ENCODE measurements at places on chromosomes 4 and X.

- peak; percentile 23 for DNase-seq
Measured at GRCh38 chr4:88158489-88159228, at the start of gene ABCG2. TSS of gene ABCG2 (minus strand) at chr4:88158639. CDS start at chr4:88139995, 18,644 bp downstream.

GRCh38 chrX:7086384-7086783, 61.1 kb upstream of the STS start:
- DNase-seq: no peak

DNA sequence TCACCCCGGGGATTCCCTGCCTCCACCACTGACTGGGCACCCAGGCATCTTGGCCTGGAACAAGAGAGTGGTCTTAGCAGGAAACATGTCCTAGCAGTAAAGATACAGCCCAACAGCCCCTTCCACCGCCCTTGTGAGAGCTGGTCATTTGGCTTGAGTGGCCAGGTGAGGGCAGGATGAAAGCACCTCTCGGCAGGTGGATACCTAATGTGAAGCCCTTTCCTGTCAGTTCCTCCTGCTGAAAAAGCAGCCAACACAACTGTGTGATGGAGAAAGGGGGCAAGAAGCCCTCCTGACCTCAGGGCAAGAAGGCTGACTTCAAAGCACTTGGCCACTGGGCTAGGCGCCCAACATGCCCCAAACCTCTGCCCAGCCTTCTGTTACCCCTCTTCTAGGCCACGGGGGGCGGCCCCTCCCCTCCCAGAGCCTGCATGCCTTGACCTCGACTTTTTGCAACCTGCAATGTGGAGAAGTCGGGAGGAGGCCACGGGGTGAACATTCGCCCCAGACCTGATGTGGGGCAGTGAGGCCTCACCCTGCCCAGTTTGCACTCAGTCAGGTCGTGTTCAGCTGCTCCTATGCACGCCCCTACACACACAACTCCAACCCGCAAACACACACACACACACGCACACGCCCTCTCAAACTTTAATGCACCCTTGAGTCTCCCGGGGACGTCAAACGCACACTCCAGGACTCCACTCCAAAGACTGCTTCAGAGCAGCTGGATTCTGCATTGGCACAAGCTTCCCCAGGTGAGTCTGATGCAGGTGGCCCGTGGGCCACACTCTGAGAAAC, 1.1 kb downstream of the LGI2 start:
- DNase-seq: no peak

GRCh38 chrX:16445166-16445752, 204.7 kb upstream of the S100G start:
- DNase-seq: no peak

GRCh38 chr4:137206781-137207180, 325.5 kb downstream of the PCDH18 start:
- no peak for DNase-seq

DNA sequence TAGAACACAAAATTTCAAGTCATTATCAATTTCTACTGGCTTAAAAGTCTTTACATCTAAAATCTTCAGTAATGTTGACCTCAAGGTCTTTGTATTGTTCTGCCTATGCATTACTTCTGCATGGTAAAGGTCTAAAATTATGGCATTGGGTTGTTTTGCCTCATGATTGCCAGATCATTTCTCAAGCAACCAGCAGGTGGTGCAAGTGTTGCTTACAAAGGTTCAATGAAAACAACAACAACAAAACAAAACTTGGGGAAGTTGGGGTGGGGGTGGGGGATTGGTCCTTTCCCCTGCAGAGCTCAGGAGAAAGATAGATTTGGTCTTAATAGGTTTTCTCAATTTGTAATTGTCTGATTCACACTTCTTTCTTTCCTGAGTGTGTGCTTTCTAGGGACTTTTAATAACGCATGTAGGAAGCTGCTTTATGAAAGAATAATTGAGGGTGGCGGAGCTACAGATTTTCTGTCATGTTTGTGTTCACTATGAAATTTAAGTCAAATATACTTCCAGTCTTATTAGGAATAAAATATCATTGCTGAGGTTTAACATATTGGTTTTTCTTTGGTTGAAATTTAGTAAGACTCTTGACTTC, 145.1 kb downstream of the COL4A5 start:
- no peak for DNase-seq

- no peak for DNase-seq
Measured at GRCh38 chr4:39020130-39020529, 12.1 kb downstream of the TMEM156 start.

DNA sequence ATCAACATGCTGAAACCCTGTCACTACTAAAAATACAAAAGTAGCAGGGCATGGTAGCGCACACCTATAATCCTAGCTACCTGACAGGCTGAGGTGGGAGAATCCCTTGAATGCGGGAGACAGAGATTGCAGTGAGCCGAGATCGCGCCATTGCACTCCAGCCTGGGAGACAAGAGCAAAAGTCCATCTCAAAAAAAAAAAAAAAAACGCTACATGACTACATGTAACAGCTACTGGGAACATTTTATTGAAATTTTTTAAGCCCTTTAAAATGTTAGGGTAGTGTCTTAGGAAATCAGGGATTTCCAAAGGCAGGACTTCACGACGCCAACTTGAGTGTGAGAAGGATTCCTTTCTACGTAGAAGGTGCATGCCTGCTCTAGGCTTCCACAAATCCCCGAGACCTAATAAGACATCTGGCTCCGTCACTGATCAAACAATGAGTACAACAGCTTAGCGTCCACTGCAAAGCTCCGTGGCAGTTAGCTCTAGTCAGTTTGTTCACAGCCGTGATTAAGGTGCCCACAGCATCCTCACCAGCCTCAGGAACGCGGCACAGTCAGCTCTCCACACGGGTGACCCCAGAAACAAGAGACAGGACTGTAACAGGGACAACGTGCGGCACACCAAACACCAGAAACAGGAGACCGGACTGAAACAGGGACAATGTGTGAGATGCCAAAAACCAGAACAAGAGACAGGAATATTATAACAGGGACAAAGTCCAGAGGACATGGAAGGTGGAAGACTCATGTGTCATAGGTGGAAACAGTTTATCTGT, 33.7 kb downstream of the DHRSX start:
- no peak for DNase-seq

- DNase-seq: no peak
Measured at GRCh38 chr4:43048570-43048969, 156.1 kb downstream of the GRXCR1 start.

- peak; percentile 1 for DNase-seq
Measured at GRCh38 chrX:37060999-37061398, 52.8 kb downstream of the FAM47C start.

DNA sequence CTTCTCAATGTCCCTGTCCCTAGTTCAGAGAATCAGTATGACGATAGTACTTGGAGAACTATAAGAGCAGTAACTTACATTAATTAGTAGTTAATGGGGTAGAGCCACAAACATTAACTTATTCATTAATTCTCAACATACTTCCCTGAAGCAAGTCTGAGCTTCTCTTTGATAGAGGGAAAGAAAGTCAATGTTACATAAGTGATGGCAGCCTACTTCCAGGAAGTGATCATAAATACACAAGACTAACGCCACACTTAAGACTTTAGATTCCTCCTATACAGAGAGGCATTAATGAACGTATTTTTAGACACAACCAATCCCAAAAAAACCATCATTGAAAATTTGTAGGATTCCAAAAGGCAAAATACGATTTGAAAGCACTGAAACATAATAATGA, 33.8 kb downstream of the TSPAN5 start:
- DNase-seq: no peak

GRCh38 chrX:48278958-48279357, 23.8 kb downstream of the SSX1 start:
- DNase-seq: no peak

DNA sequence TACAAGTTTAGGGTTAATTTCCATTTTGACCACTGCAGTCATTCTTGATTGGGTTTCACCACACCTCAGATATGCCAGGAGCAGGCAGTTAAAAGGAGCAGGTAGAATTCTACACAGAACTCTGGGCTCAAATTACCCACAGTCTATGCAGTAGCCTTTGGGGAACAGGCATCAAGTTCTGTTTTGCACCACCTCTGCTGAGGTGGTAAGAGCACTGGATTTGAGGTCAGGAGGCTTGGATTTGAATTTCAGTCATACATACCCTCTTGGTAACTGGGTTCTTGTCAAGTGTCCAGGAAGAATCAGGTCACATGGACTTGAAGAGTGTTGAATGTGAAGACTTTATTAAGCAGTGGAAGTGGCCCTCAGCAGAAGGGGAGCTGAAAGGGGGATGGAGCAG, 40.4 kb upstream of the PGK1 start:
- DNase-seq: no peak

GRCh38 chr4:41431276-41431675, 106.7 kb upstream of the LIMCH1 start:
- no peak for DNase-seq

- DNase-seq: peak; percentile 77
Measured at GRCh38 chr4:185839194-185839712, 27.3 kb upstream of the SORBS2 start.

- DNase-seq: no peak
Measured at GRCh38 chr4:1247864-1248244, 1.1 kb downstream of the CTBP1 start.

DNA sequence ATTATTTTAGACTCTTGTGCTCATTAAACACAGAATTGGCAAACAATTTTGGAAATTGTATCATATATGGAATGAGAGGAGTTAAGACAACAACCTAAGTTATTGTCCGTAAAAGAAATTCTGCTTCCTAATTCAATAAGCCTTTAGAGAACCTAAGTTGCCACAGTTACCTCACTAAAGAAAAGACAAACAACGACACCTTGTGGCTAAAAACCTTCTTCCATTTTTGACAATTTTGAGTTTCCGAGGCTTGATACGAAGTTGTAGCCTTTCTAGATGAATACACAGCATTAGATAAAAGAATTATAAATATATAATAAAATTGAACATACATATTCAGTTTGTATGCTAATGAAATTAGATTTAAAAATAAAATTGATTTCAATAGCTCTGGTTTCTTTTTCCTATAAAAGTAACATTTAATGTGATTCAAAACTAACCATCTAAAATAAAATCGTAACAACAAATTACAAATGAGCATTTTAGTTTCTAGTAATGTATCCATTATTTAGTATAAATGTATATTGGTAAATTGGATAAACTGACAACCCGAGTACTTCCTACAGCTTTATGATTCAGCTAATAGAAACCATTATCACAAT, 275.1 kb downstream of the GPM6A start:
- peak; percentile 8 for DNase-seq

DNA sequence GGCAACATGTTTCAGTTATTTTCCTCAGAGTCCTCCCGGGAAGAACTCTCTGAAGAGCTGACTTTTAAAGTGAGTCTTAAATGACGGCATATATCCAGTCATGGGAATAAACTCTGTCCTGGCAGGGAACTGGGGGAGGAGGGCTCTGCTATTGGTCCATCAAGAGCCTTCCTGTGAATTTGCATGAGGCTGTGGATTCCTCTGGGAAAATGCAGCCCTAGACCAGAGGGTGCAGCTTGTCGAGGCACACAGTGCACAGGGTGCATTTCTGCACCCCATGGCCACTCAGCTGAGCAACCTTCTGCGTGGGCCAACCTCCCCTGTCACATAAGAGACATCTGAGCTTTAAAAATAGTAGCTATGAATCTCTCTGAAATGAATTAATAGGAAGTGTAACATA, 360.0 kb downstream of the GALNTL6 start:
- no peak for DNase-seq

- DNase-seq: no peak
Measured at GRCh38 chrX:35439692-35440091, 358.4 kb upstream of the MAGEB16 start.

DNA sequence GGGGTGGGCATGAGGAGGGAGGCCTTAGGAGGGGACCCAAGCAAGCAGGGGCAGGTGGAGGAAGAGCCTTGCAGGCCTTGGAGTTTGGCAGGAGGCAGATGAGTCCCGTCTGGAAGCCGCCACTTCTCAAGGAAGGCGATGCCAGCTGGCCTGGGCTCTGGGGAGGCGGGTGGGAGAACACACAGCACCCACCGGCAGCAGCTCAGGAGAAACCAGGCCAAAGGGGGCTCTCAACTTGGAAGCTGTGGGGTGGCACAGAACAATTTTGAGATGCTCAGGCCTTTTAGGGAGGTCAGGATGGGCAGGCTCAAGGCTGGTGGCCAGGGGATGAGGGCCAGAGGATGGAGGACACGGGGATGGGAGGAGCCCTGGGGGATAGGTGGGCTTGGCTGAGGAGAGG, 11.6 kb upstream of the DUSP9 start:
- no peak for DNase-seq

DNA sequence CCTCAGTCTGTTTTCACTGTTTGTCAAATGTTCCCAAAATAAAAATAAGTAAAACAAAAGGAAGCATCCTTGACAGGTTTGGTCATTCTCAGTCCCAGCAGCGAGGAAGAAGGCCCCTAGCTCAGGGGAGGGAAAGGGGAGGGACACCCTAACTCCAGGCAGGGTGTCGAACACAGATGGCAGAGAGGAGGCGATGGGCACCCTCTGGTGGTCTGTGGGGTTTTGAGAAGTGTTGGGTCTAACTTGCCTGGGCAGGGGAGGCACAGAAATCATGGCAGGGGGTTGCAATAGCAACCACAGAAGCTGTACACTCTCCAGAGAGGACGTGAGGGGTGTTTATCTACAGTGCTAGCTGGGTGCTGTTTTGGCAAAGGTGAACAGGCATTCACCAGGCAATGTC, 229.8 kb upstream of the SFRP2 start:
- no peak for DNase-seq

GRCh38 chr4:155208258-155209054, at the start of gene NPY2R:
TSS of gene NPY2R (plus strand) at chr4:155208636. CDS start at chr4:155213940, 5,304 bp downstream.
- no peak for DNase-seq

- DNase-seq: no peak
Measured at GRCh38 chr4:168759959-168760527, 250.0 kb downstream of the CBR4 start.

DNA sequence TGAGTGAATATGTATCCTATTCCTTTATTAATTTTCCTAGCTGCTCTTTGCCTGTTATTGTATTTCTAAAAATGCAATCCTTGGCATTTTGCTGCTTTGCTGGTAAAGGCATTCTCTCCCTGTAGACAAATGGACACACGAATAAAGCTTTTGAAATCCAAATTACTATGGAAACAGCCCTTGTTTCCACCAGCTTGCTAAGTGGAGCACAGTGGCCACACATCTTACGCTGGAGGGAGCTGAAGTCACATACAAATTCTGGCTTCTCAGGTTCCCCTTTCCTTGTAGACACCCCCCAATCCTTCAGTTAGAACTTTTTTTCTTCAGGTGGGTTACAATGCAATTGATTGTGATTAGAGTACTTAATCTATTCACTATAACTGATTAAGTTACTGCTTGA, 66.2 kb downstream of the AGA start:
- no peak for DNase-seq

- no peak for DNase-seq
Measured at GRCh38 chr4:92600638-92601037, 296.9 kb downstream of the GRID2 start.

DNA sequence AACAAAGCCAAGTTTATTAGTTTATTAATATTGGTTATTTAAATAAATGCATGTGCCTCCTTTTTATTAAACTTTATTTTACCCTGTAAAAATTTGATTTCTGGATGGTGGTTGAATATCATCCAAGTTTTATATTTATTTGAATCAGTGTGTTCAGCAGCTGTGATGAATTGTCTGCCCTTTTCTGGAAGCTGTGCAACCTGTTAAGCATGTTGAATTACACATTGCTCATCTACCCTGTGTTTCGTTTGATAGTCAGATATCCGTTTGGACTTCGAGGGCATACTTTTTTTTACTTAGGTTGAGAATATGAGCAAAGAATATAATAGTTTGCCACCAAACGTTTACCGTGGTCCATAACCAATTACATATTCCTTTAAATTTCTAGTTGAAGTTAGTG, 95.8 kb upstream of the TENM3 start:
- no peak for DNase-seq
